ENCODE measurements at places on chromosomes 4 and X. TPM values are rescaled to one million over a fixed set of nuclear protein-coding genes. Genes with fewer than 3 reads are reported as not detected.

The GAB3 gene
- total RNA-seq = 0.94 TPM

The TEX13B gene
- not detected for total RNA-seq

The RAB9B gene
- 12.6 TPM for total RNA-seq

The TMPRSS11F gene
- total RNA-seq = not detected

The SPATA18 gene
- 7.6 TPM for total RNA-seq

DNA sequence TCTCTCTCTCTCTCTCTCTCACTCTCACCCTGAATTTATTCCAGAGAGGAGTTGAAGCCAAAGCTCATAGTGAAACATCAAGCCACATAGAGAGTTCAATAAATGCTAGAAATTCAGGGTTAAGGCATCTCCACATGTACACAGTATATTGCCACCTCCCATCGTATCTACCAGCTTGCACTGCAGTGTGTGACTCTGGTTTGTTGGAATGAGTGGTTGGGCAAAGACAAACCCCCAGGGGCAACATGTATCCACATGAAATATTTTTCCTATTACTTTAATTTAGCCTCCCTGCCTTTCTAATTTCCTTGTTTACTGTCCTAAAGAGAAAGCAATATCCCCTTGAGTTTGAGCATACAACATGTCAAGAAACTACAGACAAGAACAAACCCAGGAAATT is 247.3 kb downstream of the SPATA18 start:
- H3K27me3 ChIP-seq = no peaks in the 10 kb centered on the region
- H3K4me1 ChIP-seq = no peaks in the 10 kb centered on the region
- H3K4me3 ChIP-seq = no peak overlapping the region
- no peak for DNase-seq
- H3K27ac ChIP-seq = no peak overlapping the region
- no peaks in the 10 kb centered on the region for H3K36me3 ChIP-seq

DNA sequence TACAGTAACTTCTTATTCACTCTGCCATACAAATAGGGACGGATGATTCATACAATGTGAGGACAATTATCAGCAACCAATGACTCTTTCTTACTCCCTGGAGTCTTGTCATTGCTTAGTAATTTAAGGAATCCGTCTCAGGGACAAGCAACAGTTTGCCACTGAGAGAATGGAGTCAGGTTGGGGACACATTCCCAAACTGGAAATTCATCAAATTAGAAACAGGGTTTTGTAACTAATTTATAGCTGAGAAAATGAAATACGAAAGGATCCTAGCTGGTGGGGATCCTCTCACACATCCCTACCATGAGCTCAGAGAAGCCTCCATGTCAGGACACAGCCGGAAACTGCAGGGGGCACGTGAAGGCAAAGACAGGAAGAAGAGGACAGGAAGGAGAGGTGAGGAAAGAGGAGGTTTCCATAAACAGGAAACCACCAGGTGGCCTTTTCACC is 50.4 kb upstream of the KDR start:
- no peaks in the 10 kb centered on the region for H3K36me3 ChIP-seq
- no peak for DNase-seq
- H3K4me1 ChIP-seq = no peaks in the 10 kb centered on the region
- H3K27me3 ChIP-seq = no peaks in the 10 kb centered on the region
- no peak overlapping the region for H3K4me3 ChIP-seq
- no peak overlapping the region for H3K27ac ChIP-seq

DNA sequence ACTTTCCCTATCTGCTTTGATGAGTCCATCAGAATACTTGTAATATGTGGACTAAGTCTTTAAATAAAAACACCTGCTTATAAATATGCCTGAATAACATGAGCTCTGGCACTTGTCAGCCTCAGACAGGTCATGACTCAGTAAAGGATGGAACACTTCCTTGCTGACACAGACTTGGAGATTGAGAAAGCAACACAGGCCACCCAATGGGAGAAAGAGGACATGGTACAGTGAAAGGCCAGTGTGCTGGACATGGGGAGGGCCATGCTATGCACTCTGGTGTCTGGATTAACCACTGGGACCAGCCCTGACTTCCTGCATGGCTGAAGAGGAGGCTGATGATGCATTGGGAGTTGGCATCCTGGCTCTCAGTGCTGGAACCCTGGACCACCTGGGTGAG is 149.5 kb downstream of the DHRSX start:
- H3K4me3 ChIP-seq = no peak overlapping the region
- H3K27ac ChIP-seq = no peak overlapping the region
- H3K36me3 ChIP-seq = no peaks in the 10 kb centered on the region
- DNase-seq = no peak
- no peaks in the 10 kb centered on the region for H3K4me1 ChIP-seq

- H3K27me3 ChIP-seq = no peaks in the 10 kb centered on the region
- no peaks in the 10 kb centered on the region for H3K4me1 ChIP-seq
- no peak for DNase-seq
- no peak overlapping the region for H3K4me3 ChIP-seq
- H3K27ac ChIP-seq = no peak overlapping the region
These were observed 235.1 kb downstream of the PPARGC1A start for GRCh38 chr4:23654791-23655190.

DNA sequence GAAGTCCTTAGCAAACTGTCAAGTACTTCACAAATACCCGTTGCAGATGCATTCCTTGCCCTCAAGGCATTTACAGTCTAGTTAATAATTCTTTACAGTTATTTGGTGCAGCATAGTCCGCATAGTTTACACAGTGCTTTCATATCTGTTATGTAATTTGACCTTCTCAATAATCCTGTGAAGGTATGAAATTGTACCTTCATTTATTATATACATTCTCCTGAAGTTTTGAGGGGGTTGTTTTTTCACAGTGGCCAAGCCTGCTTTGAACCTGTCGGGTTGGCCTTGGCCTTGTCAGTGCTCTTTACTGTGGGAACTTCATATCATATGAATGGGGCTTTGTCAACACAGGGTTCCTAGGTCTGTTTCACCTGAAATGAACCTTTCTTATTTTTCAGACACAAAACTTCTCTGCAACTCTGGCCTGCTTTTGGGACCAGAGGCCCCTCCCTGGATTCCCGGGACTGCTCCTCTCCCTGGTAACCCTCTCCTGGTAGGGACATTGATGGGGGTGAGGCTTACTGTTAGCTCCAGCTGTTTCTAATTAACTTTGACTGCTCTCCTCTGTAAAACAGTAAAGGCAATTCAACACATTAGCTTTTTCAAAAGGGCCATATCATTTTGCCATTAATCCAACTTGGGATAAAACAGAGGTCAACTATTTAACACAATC is 9.1 kb downstream of the IGFBP7 start:
- peaks cover 28% of the 10 kb centered on the region for H3K4me1 ChIP-seq
- peak overlapping the region; percentile 35 for H3K27ac ChIP-seq
- no peak for DNase-seq
- H3K4me3 ChIP-seq = no peak overlapping the region
- H3K27me3 ChIP-seq = no peaks in the 10 kb centered on the region
- H3K36me3 ChIP-seq = no peaks in the 10 kb centered on the region

- H3K4me3 ChIP-seq = no peak overlapping the region
- peak; percentile 54 for DNase-seq
- no peaks in the 10 kb centered on the region for H3K27me3 ChIP-seq
These were observed 229.0 kb downstream of the ANK2 start for GRCh38 chr4:113278324-113278934.

DNA sequence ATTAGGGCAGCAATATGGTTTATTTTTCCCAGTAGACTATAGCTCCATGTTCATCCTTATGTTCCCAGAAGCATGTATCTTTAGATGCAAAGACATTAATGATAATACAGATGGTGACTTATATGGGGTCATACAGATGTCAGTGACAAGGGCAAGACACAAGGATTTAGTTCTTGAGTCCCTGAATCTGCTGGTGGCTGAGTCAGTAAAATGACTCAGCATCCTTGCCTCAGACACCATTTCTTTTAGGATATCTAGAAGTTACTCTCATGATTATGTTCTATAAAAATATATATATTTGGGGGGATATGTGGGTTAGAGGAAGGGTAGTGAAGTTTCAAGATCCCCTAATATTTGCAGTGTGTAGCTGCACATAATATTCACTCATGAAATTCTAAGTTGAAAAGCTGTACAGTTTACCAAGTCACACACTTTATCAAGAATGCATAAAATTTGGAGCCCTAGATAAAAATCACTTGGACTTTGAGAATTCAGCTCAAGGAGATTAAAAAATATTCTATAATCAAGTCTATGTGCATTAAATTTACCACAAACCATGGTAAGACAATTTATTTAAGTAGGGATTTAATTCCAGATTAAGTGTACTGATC is 101.9 kb downstream of the LNX1 start:
- no peak for DNase-seq
- no peak overlapping the region for H3K4me3 ChIP-seq
- no peaks in the 10 kb centered on the region for H3K27me3 ChIP-seq

DNA sequence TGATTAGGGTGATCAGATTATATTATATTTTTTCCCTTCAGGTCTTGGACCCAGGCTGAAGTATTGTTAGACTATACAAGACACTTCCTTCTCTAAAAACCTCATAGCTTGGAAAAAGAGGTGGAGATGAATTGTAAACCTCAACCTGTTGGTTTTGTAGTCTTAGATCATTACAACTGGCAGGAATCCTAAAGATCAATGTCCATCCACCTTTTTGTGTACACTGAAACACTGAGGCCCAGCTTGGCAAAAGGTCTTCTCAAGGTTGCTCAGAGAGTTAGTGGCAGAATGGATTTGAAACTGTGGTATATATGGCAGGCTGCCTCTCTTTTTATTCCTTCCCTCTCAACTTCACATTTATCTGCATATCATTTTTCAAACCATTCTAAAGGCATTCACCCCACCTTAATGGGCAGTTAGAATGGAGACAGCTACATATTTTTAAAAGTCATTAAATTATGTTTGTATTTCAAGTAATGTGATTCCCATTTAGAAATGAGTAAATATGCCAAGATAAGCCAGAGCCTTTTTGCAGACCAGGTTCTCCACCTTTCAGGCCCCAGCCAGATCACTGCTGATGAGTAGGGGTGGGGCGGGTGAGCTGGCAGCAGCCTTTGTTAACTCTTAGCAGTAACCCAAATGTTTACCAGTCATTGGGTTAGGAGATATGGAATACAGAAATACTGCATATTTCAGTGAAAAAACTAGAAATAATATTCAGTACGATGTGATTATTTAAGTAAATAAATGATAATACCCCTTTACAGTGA is 243.2 kb upstream of the F9 start:
- no peaks in the 10 kb centered on the region for H3K36me3 ChIP-seq
- no peaks in the 10 kb centered on the region for H3K4me1 ChIP-seq
- H3K4me3 ChIP-seq = no peak overlapping the region
- no peak overlapping the region for H3K27ac ChIP-seq
- no peak for DNase-seq

- peaks cover 3% of the 10 kb centered on the region for H3K4me1 ChIP-seq
- H3K27me3 ChIP-seq = no peaks in the 10 kb centered on the region
- DNase-seq = no peak
- no peak overlapping the region for H3K4me3 ChIP-seq
These were observed 2.9 kb downstream of the FMR1 start for GRCh38 chrX:147914591-147914990.

DNA sequence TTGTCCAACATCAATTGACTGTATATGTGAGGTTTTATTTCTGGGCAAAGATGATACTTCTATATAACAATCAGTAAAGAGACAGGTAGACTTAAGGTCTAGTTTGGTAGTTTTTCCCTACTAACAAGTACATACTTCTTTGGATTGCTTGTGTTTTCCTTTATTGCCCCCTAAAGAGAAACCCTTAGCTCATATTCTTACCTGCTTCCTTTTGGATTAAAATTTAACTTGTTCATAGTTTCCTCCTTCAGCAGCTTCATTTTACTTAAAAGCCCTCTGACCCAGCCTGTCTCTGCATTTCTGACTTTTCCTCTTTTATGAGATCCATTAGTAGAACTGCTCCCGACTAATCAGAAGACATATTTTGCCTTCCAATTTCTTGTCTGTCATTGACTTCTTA is 75.7 kb upstream of the GPC4 start:
- no peaks in the 10 kb centered on the region for H3K36me3 ChIP-seq
- no peak overlapping the region for H3K4me3 ChIP-seq
- H3K4me1 ChIP-seq = no peaks in the 10 kb centered on the region
- no peaks in the 10 kb centered on the region for H3K27me3 ChIP-seq
- H3K27ac ChIP-seq = no peak overlapping the region

- no peak overlapping the region for H3K4me3 ChIP-seq
- no peaks in the 10 kb centered on the region for H3K4me1 ChIP-seq
- H3K27ac ChIP-seq = no peak overlapping the region
- peak; percentile 54 for DNase-seq
These were observed 112.3 kb downstream of the NYX start for GRCh38 chrX:41559235-41560052.
